GM23338 (cell line): ENCODE measurements at places on chromosomes 11 and 22. TPM values are rescaled to one million over a fixed set of nuclear protein-coding genes. Genes with fewer than 3 reads are reported as not detected.

GRCh38 chr11:9126636-9127035 lies 35.2 kb upstream of the SCUBE2 start:
- H3K27me3 ChIP-seq = no peaks in the 10 kb centered on the region
- no peak overlapping the region for H3K4me3 ChIP-seq
- peaks cover 1% of the 10 kb centered on the region for H3K4me1 ChIP-seq
- DNase-seq = no peak
- H3K36me3 ChIP-seq = no peaks in the 10 kb centered on the region

DNA sequence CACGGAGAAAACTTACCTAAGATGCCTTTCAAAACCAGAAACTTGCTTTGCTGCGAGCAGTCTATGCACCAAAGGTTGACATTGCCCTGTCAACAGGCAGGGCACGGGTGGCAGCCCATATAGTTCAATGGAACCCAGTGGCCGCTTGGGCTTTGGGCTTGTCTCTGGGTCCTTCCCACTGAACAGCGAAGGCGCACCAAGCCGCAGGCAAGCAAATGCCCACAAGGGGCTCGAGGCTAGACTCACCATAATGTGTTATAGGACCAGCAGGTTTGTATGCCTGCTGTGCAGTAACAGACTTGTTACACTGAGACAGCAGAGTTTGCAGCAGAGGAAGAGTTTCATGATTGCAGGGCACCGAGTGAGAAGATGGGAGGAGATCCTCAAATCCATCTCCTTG lies 20.3 kb downstream of the CLDN5 start:
- DNase-seq = peak; percentile 65
- no peaks in the 10 kb centered on the region for H3K4me1 ChIP-seq
- no peak overlapping the region for H3K4me3 ChIP-seq
- H3K36me3 ChIP-seq = no peaks in the 10 kb centered on the region
- H3K27me3 ChIP-seq = no peaks in the 10 kb centered on the region
- peak overlapping the region; percentile 26; the same call in 1 of the 2 replicates for H3K27ac ChIP-seq

- H3K27me3 ChIP-seq = no peaks in the 10 kb centered on the region
- no peak overlapping the region for H3K27ac ChIP-seq
- H3K4me1 ChIP-seq = no peaks in the 10 kb centered on the region
These were observed 11.7 kb upstream of the KAT5 start for GRCh38 chr11:65700399-65700798.

DNA sequence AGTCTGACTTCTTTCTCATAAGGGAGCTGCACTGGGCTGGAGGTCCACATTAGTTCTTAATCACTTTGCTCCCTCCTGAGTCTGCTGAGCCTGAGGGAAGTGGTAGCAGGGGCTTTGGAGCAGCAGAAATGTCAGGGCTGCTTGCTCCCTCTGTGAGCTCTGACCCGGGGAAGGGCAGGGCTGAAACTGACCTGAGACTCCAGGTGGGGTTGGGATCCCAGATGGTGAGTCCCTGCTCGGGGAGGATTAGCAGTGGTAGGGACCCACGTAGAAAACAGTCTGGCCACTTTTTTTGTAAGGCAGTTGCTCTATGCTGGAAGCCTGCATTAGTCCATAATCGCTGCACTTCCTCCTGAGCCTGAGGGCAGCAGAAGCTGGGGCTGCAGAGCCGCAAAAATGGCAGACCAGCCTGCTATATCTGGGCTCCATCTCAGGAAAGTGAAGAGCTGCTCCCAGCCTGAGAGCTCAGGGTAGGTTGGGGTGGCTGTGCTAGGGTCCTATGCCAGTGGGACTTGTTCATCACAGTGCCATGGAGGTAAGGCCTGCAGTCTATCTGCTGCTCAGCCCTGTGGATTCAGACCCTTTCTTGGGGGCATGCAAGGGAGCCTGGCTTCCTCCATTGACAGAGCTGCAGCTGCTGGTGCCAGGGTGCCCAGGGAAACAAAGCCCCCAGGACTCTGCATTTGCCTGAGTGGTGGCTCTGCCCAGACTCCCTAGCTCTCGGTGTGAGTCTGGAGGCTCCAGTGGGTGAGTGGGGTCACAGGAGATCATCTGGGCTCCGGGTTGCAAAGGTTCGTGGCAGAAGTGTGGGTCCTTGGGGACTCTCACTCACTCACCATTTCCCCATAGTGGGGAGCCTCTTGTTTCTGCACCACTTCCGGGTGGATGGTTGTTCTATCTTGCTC lies 854.3 kb downstream of the LUZP2 start:
- no peaks in the 10 kb centered on the region for H3K4me1 ChIP-seq
- no peak for DNase-seq
- no peaks in the 10 kb centered on the region for H3K36me3 ChIP-seq
- no peaks in the 10 kb centered on the region for H3K27me3 ChIP-seq

- peak overlapping the region; percentile 74; the same call in 1 of the 2 replicates for H3K4me3 ChIP-seq
- no peak for DNase-seq
These were observed 15.4 kb downstream of the PPM1F start for GRCh38 chr22:21937041-21937820.

- peaks cover 31% of the 10 kb centered on the region for H3K27me3 ChIP-seq
- DNase-seq = no peak
- no peaks in the 10 kb centered on the region for H3K36me3 ChIP-seq
- no peak overlapping the region for H3K27ac ChIP-seq
These were observed 71.1 kb upstream of the WNT7B start for GRCh38 chr22:46047841-46048595.

DNA sequence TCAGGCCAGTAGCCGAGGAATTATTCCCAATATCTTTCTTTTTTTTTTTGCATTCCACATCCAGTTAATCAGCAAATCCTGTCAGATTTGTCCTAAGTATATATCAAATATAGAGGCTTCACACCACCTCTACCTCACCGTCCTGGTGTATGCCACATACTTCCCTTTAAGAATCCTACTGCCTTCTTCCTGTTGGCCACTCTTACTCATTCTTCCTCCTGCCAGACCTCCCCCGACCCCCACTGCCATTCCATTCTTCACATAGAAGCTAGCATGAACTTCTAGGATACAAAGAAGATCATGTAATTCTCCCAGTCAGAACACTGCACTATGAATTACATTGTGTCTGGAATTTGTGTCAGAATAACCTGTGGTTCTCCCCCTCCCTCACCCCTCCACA lies 89.5 kb downstream of the TRIM44 start:
- no peaks in the 10 kb centered on the region for H3K27me3 ChIP-seq
- DNase-seq = no peak
- H3K4me1 ChIP-seq = peaks cover 5% of the 10 kb centered on the region; the same call in 1 of the 2 replicates
- no peak overlapping the region for H3K27ac ChIP-seq
- no peak overlapping the region for H3K4me3 ChIP-seq

DNA sequence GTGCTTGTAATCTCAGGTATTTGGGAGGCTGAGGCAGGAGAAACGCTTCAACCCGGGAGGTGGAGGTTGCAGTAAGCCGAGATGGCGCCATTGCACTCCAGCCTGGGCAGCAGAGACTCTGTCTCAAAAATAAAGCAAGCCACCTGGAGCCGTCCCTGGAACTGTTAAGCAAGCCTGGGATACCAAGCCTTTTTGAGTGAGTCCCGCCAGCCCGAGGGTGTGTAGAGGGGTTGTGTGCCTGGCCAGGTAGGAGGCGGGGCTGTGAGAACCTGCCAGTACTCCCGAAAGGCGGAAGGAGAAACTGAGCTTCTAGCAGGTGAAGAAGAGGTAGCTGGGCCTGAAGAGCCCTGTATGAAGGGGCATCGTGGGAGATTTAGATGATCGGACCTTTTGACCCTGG lies 52.4 kb downstream of the TRIOBP start:
- no peak overlapping the region for H3K4me3 ChIP-seq
- H3K36me3 ChIP-seq = no peaks in the 10 kb centered on the region
- H3K4me1 ChIP-seq = peaks cover 10% of the 10 kb centered on the region; the same call in 1 of the 2 replicates
- no peak overlapping the region for H3K27ac ChIP-seq

Gene CCDC116
- 0.14 TPM in 1 of 2 replicates, not detected in the other for total RNA-seq

Gene CARS1
- 94.1 and 95.9 TPM in 2 replicates for total RNA-seq

Gene ISX
- total RNA-seq = not detected in 2 replicates

Gene PPP2R5B
- total RNA-seq = 3.3 and 5.8 TPM in 2 replicates

Gene OR52H1
- 0.28 TPM in 1 of 2 replicates, not detected in the other for total RNA-seq
